ENCODE measurements at places on chromosomes 2 and 18.

DNA sequence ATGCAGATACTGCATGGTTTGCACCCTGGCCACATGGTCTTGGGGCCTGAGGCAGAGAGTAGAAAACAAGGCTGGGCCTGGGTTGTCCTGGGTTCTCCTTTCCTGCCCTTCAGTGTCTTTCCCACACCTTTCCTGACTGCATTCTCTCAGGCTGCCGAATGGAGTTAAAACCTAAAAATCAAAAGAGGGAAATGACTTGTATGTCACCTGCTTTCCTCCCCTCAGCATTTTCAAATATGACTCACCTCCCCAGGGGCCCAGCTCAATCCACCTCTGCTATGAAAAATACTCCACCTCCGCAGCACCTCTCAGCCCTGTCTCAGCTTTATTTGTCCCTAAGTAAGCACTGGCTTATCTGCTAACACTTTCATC, 457.8 kb upstream of the MEX3C start:
- no peak for DNase-seq

GRCh38 chr2:177929662-177930522, 142.7 kb downstream of the PDE11A start:
- no peak for DNase-seq

DNA sequence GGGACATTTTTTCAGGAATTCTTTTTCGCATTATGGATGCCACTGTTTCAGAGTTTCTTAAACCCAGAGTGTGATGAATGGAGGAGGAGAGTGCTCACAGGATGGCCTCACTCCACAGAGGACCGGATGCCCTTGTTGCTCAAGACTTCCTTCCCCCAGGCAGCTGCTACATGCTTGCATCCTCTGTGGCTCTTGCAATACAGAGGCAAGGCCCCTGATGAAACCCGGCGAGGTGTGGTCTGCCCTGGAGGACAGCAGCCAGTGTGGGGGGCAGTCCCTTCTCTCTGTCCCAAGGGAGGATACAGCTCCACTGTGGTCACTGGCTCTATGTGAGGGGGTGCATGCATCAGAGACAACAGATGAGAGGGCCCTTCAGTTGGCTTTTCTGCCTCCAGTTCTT, 109.6 kb downstream of the SH3RF3 start:
- peak; percentile 64 for DNase-seq

DNA sequence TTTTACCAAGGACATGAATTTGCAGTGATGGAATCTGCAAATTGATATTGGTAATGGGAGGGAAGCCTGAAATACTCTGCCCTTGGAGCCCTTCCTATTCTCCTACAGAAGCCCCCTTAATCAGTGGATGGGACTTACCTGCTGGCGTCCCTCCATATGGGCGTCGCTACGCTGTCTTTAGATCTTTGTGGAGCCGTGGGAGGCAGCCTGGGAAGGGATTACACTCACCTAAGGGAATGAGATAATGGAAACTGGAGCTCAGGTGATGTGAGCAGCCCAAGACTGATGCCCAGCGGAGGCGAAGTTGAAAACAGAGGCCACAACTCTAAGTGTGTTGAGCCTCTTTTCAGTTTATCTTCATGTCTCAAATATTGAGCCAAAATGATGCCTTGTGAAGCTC, 306.6 kb downstream of the MYCN start:
- no peak for DNase-seq

- no peak for DNase-seq
These were observed 202.8 kb downstream of the DNER start for GRCh38 chr2:229511524-229511923.

GRCh38 chr2:39667104-39667885, 1.6 kb downstream of the TMEM178A start:
- DNase-seq, result no peak

DNA sequence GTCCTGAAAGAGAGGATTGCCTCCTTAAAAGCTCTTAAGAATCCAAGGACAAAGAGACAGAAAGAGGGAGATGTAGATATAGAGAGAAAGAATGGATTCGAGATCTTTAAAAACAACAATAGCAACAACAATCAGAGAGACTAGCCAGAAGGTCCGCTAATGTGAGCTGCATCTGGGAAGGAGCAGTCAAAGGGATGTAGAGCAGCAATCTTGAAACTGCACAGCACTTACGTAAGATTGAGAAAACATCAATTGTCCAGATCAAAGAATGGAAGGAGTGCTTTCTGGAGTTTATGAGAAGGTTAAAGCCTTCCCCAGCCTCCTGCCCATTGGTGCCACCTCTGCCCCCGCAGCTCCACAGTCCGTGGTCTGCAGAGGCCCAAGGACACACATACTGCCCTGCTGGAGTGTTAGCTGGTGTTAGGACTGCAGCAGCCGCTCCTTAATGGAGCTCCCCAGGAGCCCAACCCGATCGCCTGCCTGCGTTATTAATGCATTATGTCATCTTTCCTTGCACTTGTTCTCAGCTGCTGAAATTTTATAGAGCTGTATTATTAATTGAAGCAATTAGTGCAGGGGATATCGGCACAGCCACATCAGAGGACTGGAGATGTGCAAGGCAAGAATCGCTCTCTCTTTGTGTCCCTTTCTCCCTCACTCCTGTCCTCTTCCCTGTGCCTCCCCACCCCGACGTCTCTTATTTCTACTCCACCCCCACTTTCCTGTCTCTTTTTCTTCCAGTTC, 94.2 kb upstream of the STPG4 start:
- DNase-seq, result no peak

DNA sequence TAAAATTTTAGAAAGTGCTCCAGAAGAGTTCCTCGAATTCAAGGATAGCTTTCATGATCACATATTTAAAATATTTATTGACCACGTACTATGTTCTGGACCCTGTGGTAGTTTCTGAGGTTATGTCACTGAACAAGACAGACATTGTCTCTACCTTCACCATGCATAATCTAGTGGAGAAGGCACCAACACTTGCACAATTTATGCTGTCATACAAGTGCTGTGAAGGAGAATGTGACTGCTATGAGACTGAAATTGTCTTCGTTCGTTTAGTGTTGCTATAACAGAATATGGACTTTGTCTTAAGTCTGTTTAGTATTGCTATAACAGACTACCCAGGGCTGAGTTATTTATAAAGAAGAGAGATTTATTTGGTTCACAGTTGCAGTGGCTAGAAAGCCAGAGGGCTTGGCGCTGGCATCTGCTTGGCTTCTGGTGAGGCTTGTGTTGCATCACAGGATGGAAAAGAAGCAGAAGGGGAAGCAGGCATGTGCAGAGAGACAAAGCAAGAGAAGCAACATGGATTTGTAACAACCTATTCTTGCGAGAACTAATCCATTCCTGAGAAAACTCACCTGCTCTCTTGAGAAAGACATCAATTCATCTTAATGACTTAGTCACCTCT, 50.0 kb upstream of the RFX8 start:
- DNase-seq, result no peak

GRCh38 chr2:207505728-207506127, 24.0 kb upstream of the CREB1 start:
- no peak for DNase-seq

- DNase-seq, result peak; percentile 55
These were observed 98.7 kb downstream of the BCL2 start for GRCh38 chr18:63220903-63221302.

DNA sequence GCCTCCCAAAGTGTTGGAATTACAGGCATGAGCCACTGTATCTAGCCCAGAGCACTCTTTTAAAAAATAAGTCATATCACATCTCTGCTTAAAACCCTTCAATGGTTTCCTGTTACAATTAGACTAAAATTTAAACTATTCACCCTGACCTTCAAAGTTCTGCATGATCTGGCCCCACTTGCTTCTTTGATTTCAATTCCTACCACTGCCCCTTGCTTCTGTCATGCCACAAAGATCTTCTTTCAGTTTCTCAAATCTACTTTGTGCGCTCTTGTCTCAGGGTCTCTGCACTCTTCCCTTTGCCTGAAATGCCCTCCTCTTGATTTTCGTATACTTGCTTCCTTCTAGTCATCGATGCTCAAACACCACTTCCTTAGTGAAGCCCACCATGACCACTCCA, 213.0 kb downstream of the TMEM247 start:
- no peak for DNase-seq

DNA sequence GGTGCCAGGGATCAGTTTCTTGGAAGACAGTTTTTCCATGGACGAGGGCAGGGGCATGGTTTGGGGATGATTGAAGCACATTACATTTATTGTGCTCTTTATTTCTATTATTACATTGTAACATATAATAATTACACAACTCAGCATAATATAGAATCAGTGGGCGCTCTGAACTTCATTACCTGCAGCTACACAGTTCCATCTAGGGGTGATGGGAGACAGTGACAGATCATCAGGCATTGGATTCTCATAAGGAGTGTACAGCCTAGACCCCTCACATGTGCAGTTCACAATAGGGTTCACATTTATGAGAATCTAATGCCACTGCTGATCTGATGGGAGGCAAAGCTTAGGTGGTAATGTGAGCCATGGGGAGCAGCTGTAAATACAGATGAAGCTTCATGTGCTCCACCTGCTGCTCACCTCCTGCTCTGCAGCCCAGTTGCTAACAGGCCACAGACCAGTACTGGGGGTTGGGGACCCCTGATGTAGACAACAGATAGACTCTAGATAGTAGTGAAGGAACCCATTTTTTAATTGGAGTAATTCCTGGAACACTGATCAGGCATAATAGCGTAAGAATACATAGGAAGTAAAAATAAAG, 41.5 kb upstream of the MC4R start:
- no peak for DNase-seq

DNA sequence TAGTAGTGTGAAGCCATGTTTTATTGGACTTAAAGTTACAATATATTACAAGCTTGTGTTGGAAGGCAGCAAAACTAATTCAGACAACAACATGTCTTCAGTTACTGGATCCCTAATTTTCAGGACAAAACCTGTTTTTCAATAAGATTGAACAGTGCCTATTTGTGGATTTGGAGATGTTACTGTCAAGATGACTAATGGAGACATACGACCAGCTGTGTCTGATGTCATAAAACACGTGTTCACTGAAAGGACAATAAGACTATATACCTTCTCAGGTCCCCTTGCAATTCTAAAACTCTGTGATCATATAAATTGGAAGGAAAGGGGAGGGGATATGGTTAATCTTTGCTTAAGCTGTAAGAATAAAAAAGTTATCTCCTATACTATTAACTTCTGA, 21.7 kb downstream of the METTL21A start:
- DNase-seq, result no peak

GRCh38 chr2:19855542-19856431, 46.0 kb downstream of the TTC32 start:
- no peak for DNase-seq

DNA sequence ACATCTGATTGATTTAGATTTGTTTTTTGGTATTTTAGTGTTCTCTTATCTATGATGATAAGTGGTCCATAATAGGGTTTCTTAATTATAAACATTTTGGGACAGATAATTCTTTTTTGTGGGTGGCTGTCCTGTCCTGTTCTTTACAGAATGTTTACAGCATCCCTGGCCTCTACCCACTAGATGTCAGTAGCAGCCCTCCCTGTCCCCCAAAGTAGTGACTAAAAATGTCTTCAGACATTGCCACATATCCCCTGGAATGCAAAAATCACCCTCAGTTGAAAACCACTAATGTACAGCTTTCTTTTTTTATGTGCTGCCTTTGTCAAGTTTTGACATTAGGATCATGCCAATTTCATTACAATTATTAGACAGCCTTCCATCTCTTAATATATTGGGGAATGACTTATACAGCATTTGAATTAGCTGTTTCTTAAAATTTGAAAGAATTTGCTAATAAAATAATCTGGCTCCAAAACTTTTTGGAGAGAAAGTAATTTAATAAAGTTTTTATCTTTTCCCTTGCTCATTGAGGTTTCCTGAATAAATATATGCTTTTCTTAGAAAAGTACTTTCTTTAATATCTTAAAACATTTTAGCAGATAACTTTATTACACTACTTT, 19.5 kb downstream of the WIPF1 start:
- no peak for DNase-seq

DNA sequence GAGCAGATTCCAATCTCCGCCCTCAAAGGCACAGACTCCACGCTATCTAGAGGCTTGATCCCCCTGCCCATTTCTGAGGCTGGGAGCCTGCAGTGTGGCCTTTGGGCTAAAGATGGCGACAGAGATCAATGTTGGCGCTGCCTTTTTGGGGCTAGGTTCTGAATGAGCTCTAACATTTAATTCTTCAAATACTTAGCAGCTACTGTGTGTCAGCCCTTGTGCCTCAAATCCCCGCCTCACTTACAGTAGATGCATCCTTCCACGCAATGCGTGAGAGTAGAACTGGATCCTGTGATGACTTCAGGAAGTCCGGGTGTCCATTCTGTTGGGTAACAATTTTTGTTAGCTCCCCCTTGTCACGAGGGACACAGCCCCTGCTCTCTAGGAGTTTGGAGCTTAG, 12.4 kb downstream of the IL1F10 start:
- DNase-seq, result peak; percentile 67

- no peak for DNase-seq
These were observed 32.8 kb upstream of the IL1B start for GRCh38 chr2:112869258-112869842.

- DNase-seq, result no peak
These were observed 5.2 kb upstream of the C18orf63 start for GRCh38 chr18:74310411-74310810.

GRCh38 chr2:207763303-207763917, 6.3 kb downstream of the FZD5 start:
- DNase-seq, result no peak

DNA sequence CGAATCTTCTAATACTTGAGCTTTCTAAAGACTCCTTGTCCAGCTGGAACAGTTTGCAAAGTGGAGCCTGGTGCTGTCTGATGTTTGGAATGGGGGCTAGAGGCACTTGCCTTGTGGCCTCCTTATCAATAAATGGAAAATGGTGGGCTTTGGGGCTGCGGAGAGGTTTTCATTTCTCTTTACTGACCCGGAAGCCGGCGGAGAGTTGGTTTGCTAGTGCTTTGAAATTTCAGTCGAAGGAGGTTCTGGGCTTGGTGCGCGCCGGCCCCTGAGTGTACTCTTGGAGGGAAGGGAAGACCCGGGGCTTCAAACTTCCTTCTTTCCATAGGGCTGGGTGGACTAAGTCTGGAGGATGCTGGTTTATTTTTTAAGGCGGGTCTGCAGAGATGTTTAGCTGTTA, 714 bp downstream of the RPIA start:
- peak; percentile 58 for DNase-seq

- DNase-seq, result no peak
These were observed 161.6 kb upstream of the CAPN13 start for GRCh38 chr2:30968660-30969397.

- DNase-seq, result no peak
These were observed 180.0 kb upstream of the MMADHC start for GRCh38 chr2:149767516-149767974.

GRCh38 chr2:182081602-182082260, 96.1 kb downstream of the PPP1R1C start:
- DNase-seq, result no peak

GRCh38 chr2:11556101-11556806, 22.4 kb downstream of the GREB1 start:
- DNase-seq, result no peak

- no peak for DNase-seq
These were observed 273.7 kb upstream of the KYNU start for GRCh38 chr2:142603759-142604158.

GRCh38 chr2:136230464-136230863, 112.5 kb upstream of the CXCR4 start:
- DNase-seq, result no peak

GRCh38 chr2:223786236-223786635, 51.1 kb downstream of the AP1S3 start:
- no peak for DNase-seq

GRCh38 chr2:127913808-127914457, 28.2 kb upstream of the AMMECR1L start:
- no peak for DNase-seq

All from activated naive CD8-positive, alpha-beta T cell treated with anti-CD3 and anti-CD28 coated beads, Interleukin-2, amount 10 ng/mL, durations not matched to agents 7 days and 5 days (primary cell).